Adrenal gland (tissue), 19 donors: ENCODE measurements at places on chromosomes 11 and 22. TPM values are rescaled to one million over a fixed set of nuclear protein-coding genes. Genes with fewer than 3 reads are reported as not detected.

The LRRC56 gene
- total RNA-seq: 1.6 TPM

The OR6A2 gene
- total RNA-seq: 0.13 TPM

The MUC5AC gene
- not detected for total RNA-seq

The BDNF gene
- not detected for total RNA-seq

DNA sequence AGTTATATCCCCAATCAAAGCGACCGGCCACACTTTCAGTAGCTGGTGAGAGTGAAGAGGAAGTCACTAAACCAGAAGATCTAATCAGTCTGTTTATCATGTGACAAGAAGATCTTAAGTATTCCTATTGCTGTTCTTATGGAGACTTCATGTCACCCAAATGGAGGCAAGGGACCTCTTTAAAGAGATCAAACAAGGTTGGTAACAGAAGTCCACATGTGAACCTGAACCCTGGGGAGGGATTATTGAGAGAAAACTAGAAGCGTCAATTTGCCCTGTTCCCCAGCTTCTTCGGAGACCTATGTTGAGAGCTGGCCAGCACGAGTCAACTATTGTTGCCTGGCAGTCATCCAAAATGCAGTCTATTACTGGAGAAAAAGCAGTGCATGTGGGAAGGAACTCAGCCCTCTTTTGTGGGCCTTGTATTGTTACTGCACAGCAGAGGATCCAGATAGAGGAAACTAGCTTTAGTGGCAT is 76.9 kb upstream of the CTSC start:
- peak; percentile 59 for DNase-seq

GRCh38 chr11:22049276-22049675 is 143.6 kb upstream of the ANO5 start:
- DNase-seq: no peak

DNA sequence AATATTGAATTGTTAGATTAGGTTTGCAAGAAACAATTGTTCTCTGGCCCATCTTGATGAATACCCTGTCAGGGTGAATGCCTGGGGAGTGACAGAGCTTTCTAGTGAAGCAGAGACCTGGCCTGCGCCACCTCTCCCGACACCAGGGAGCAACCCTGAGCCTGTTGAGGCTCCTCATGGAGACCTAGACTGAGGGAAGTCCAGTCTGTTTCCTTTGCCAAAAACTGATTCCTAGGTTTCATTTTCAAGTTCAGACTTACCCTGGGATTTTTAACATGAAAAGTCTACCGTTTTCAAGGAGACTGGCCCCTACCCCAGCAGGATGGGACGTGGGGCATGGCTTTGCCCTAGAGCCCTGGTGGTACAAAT is 173.7 kb upstream of the SORL1-AS1 start:
- no peak for DNase-seq

DNA sequence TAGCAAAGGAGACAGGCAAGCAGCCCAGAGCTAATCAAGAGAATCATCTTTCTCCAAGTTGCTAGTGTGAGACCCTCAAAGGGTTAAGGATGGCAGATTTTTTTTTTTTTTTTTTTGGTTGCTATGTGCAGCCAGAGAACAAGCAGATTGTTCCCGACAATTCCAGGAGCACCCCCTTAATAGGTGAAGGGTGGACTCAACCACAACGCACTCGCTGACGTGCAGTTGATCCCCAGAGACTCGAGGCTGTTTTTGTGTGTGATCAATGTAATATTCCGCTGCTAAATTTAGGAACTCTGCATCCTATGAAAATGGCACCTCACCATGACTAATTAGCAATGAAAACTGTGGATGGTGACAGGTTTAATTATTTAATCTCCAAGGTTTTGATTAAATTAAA is 789.0 kb downstream of the KCNA4 start:
- DNase-seq: no peak

DNA sequence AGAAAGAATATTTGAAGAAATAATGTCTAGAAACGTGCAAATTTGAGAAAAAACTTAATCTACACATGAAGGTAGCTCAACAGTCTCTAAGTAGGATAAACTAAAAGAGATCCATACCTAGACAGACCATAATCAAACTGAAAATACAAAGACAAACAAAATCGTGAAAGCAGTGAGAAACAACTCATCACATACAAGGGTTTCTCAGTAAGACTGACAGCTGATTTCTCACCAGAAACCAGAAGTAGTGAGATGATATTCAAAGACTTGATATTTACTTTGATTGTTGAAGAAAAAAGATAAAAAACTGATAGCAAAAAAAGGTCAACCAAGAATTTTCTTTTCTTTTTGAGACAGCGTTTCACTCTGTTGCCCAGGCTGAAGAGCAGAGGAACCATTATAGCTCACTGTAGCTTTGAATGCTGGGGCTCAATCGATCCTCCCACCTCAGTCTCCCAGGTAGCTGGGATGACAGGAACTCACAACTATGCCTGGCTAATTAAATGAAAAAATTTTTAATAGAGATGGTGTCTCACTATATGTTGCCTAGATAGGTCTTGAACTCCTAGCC is 17.4 kb downstream of the NPAT start:
- no peak for DNase-seq

- DNase-seq: no peak
These were observed 29.8 kb downstream of the ANKK1 start for GRCh38 chr11:113417428-113417827.

DNA sequence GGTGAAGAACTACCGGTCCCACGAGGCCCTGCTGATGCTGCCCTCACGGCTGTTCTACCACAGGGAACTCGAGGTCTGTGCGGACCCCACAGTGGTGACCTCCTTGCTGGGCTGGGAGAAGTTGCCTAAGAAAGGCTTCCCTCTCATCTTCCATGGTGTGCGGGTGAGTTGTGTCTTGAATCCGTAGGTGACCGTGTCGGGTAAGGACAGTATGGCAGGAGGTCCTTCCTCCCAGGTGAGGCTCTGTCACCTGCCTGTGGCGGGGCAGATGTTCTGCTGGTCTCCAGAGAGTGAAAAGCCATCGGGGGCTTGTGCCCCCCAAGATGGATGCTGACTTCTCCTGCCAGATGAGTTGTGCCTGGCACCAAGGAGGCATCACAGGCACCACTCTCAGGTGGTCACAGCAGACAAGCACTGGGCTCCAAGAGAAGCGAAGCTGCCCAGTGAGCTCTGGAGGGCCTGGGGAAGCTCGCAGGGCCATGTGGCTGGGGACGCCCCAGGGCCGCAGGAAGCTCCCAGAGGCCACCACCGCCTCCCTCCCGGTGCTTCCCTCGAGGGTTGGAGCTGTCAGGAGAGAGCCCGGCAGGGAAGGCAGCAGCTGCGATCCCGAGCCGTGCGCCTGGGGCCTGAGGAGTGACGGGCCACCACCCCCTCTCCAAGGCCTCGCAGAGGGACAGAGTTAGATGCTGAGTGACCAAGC is 17.3 kb upstream of the PANX2 start:
- DNase-seq: no peak

DNA sequence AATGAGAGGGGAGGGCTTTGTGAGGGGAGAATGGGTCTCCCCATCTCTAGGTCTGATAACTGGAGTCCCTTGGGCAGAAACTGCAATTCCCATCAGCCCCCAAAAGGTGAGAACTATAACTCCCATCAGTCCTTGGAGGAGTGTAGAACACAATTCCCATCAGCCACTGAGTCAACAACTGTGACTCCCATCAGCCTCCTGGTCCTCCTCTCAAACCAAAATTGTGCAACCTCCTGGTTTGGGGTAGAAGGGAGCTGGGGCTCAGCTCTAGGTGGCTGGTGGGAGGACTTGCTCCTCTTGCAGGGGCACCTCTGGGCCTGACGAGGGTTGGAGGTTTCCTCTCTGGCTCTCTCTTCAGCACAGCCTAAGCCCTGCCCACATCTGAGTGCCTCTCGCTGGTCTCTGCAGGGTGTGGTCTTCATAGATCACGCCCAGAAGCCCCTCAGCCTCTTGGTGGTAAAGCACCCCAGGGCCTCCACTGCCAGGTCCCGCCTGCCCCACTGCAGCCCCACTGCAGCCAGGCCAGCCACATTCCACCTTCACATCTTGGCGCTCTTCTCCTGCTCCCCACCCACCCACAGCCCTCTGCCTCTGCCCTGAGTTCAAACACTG is 18.5 kb downstream of the SLC22A12 start:
- DNase-seq: no peak

DNA sequence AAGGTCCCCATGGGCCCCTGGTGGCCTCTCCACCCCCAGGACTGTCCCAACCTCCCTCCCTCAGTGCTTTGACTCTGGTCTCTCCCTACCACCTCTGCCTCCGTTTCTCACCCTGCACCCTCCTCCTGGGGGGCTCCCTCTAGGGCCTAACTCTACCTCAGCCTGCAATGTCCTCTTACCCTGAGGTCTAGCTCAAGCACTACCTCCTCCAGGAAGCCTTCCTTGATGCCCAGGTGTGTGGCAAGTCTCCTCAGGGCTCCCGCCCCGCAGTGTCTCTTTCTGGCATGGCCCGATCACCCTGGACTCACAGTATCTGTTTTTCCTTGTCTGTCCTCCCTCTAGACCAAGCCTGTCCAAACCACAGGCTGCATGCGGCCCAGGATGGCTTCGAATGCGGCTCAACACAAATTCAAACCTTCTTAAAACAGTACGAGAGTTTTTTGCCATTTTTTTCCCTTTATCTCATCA is 90.8 kb downstream of the PHF21B start:
- no peak for DNase-seq

GRCh38 chr11:61679893-61680621 is at the start of gene DAGLA:
Gene DAGLA (plus strand): TSS chr11:61680391. CDS start chr11:61720156, 39,765 bp downstream.
- peak; percentile 67 for DNase-seq

DNA sequence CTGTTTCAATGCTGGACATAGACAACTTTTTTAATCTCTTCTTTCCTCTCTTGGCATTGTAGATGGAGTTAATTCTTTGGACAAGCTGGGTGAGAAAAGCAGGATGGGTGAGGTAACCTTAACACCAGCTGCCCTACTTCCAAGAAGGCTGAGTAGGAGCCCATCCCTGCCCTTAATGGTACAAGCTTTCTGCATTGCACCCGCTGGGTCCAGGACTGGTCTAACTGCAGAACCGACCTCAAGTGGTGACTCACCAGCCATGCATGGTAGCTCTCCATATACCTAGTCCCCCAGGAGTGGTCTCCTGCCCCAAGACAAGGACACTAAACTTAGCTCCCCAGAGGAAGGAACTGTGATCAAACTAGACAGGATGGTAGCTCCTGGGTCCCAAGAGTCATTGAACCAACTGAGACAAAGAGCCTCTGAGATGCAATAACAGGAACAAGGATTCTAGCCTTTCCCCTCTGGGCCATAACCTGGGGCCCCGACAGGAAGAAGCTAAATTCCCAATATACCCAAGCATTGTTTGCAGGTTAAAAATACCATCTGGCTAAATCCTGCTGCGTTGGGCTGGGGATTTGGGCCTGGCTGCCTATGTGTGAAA is 32.1 kb downstream of the RPL27A start:
- no peak for DNase-seq

DNA sequence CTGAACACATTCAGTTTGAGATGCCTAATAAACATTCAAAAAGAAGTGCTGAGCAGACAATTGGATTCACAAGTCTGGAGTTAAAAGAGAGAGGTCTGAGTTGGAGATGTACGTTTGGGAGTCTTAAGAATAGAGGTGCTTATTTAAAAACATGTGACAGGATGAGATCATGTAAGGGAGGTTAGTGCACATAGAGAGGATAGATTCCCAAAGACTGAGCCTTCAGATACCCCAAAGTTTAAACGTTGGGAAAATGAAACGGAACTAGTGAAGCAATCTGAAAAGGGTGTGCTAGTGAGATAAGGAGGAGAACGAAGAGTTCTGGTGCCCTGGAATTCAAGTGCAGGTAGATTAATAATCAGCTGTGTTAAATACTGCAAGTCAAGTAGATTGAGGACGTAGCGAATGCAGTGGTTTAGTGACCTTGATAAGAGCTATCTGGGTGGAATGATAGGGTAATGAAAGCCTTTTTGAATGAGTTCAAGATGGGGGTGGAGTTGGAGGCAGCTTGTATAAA is 63.7 kb downstream of the HIPK3 start:
- no peak for DNase-seq

DNA sequence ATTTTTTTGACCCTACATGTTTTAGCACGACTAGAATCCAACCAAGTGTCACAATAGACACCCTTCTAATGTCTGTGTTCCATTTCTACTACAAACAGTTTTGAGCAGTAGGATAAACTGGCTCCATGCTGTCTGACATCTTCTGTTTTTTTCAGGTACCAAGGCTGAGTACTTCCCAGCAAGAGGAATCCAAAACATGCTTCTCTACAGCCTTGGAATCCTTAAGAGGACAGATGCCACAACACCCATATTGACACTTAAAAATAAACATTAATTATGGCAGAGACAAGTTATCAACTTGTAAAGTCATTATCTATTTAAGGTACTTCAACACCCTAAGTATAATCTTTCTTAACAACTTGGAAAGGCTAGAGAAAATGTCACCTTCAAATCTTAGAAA is 54.2 kb downstream of the LGR4 start:
- no peak for DNase-seq

DNA sequence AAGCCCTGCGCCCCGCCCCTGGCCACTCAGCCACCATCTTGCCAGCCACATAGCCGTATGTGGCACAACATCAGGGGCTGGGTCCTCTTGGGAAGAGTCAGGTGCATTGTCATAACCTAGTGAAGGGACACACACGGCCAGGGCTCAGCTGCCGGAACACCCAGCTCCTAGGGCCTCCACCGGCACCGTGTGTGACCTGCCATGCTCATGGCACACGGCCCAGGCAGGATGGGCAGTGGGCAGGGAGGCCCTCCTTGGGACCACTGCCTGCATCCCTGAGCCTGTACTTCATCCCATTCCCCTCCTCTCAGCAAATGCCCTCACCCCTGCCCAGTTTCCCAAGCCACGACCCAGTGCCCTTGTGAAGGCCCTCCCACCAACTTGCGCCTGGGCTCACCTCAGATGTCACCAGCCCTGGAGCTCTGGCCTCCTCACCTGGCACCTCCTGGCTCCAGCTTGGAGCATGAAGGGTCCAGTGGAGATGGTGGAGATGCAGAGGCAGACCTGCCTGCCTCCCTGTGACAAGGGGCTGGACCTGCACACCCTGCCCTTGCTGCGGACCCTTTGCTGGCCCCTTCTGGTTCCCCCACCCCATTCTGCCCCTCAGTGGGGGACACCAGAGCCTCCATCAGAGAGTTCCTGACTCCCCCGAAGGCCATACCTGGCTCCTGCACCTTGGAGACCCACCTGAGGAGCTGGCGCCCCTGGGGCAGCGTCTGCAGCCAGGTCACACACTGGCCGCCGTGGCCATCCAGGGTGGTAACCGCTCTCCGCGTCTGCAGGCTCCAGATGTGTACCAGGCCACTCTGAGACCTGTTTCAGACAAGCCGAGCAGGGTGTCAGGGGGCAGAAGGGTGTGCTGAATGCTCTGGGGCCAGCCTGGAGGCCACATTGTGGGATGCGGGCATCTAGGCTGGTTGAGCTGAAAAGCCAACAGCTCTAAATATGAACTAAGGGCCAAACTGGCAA is 34.5 kb downstream of the GNB1L start:
- peak; percentile 2 for DNase-seq

GRCh38 chr22:39021552-39022250 is 774 bp downstream of the APOBEC3D start:
- no peak for DNase-seq

DNA sequence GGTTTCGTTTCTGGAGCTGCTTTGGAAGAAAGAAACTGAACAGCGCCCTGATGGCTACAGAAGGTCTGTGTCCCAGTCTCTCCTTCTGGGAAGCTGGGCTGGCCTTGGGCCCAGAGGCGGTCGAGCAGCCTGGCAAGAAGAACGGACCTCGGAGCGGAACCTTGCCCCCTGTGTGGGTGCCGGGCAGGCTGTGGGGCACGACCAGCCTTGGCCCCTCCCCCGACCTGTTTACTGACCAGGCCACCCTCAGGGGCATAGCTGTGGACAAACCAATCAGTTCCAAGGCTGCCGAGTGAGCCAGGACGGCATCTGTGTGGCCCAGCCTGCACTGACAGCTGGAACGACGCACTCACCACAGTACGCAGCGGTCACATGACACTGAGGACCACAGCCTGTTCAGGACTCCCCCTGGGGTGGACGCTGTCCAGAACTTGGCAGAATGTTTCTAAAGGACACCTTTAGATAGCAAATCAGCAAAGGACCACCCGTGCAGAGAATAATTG is 7.2 kb downstream of the PIM3 start:
- peak; percentile 91 for DNase-seq
